ENCODE measurements at places on chromosomes 16 and 17.

GRCh38 chr17:17511293-17511741, 15.1 kb upstream of the RASD1 start:
- DNase-seq = peak; percentile 30

DNA sequence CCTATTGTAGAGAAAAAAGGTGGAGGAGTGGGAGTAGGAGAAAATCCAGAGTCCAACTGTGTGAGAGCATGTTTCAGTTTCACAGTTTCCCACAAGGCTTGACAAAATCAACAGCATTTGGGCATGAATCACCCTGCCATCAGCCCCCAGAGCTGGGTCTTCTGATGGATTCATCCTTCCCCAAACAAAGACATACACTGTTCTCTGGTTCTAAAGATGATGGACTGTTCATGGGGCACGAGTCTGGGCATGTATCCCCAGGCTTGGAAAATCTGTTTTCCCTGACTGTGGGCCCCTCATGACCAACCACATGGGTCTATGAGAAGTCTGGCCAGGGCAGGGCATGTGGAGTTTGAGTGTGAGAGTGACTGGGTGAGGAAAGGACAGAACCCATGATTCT, 210.4 kb upstream of the IRX5 start:
- no peak for DNase-seq

- no peak for DNase-seq
These were observed 5.1 kb upstream of the ERN1 start for GRCh38 chr17:64135000-64135399.

- no peak for DNase-seq
These were observed 23.7 kb upstream of the ITGAX start for GRCh38 chr16:31331141-31331764.

- no peak for DNase-seq
These were observed 49.4 kb downstream of the ADAMTS18 start for GRCh38 chr16:77385481-77385880.

DNA sequence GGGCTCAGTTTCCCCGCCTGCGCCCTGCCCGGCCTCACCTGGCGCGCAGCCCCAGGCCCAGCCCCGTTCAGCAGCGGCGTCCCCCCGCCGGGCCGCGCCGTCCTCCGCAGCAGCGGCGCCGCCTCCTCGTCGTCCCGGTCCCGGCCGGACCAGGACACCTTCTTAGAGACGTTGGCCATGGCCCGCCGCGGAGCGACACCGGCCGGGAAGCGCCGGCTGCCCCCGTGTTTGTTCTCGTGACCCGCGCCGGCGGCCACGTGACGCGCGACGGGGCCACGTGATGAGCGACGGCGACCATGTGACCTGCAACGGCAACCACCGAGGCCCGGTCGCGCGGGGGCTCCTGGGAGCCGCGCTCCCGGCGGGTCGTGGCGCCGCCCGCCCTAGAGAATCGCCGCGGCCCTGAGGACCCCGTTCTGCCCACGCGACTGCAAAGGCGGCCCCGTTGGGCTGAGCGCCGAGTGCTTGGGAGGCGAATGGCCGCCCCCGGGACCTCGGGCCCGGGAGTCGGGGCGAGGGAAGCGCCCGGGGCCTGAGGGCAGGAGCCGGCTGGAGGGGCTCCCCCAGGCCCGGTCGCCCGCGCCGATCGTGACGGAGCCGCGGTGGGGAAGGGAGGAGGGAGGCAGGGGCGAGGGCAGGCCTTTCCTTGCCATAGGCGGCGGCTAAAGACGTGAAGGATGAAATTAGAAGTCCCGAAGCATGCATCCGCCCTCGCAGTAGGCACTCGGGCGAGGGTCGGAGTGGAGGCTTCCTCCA, at the start of gene CLCN7:
Gene CLCN7 (minus strand): TSS at position 233 of the 756 bp plus-strand sequence. CDS start 54 bp downstream, at position 179.
- peak; percentile 95 for DNase-seq

DNA sequence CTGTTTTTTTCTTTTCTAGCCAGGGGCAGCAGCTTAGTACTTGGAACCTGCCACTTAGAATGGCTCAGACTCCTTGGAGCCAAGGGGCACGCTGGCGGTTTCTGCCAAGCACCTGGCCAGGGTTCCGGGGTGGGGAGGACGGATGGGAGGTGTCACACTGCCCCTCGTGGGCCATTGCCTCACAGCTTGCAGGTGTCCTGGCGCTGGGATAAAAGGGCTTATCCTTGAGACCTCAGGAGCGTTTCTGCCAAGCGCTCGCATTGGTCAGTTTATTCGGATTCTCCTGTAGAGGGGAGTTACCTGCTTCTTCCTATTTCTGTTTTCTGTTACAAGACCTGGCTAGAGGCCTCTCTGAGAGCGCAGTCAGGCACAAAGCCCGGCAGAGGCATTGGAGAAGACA, 234.6 kb downstream of the MSI2 start:
- DNase-seq = no peak

Data from lower lobe of right lung (tissue), 2 donors.